ENCODE measurements at places on chromosomes 11 and 22. TPM values are rescaled to one million over a fixed set of nuclear protein-coding genes. Genes with fewer than 3 reads are reported as not detected.

TBX1 gene
- total RNA-seq: not detected

RCOR2 gene
- 0.09 TPM for total RNA-seq

SELENOM gene
- total RNA-seq: 47.2 TPM

GUCY1A2 gene
- 0.09 TPM for total RNA-seq

WNT7B gene
- total RNA-seq: 0.15 TPM

RTN4R gene
- 0.33 TPM for total RNA-seq

KCNQ1 gene
- total RNA-seq: 20.9 TPM

PANX2 gene
- not detected for total RNA-seq

HPS5 gene
- total RNA-seq: 12.9 TPM

DNAJB7 gene
- not detected for total RNA-seq

SCARF2 gene
- 2.9 TPM for total RNA-seq

GRM5 gene
- not detected for total RNA-seq

AIFM3 gene
- total RNA-seq: 1.2 TPM

L3MBTL2 gene
- 42.1 TPM for total RNA-seq

JAM3 gene
- 10.7 TPM for total RNA-seq

HBG2 gene
- total RNA-seq: not detected

KCNJ1 gene
- not detected for total RNA-seq

OAF gene
- 4.0 TPM for total RNA-seq

DEUP1 gene
- not detected for total RNA-seq

OR52I2 gene
- not detected for total RNA-seq

PGA5 gene
- total RNA-seq: not detected

SIDT2 gene
- total RNA-seq: 102 TPM

PKDREJ gene
- not detected for total RNA-seq

ZNF214 gene
- total RNA-seq: not detected
